ENCODE measurements at places on chromosomes 1 and 21.
A peak's percentile ranks its signal among the peaks of the same experiment; 100 is the strongest.

DNA sequence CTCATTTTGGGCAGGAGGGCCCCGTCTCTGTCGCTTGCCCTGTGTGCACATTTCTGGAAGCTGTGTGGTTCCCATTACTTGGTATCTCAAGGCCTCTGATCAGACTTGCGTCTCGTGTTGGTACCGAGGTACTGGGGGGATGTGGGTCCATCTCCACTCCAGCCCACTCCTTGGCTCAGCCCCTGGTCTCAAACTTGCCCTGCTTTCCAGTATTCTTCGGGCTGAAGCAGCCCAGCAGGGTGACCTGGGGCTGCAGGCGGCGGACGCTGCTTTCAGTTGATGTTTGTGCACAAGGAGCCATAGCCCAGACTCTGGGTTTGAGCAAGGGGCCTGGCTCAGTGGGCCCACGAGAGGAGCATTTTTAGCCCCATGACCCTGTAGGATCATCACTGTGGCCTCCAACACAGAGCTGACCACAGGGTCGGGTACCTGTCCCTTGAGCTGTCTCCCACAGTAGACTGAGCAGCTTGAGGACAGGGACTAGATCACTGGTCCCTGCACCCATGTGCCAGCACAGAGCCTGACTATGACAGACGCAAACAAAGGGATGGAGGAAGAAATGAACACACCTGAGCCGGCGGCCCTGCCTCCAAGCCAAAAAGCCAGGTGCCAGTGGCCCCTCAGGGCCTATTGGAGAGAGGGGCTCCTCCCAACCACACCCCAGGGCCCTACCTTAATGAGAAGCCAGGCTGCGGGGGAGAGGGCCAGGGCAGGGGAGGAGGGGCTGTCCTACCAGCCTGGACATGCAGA, 46.8 kb downstream of the CHD5 start:
- DNase-seq = no peak

DNA sequence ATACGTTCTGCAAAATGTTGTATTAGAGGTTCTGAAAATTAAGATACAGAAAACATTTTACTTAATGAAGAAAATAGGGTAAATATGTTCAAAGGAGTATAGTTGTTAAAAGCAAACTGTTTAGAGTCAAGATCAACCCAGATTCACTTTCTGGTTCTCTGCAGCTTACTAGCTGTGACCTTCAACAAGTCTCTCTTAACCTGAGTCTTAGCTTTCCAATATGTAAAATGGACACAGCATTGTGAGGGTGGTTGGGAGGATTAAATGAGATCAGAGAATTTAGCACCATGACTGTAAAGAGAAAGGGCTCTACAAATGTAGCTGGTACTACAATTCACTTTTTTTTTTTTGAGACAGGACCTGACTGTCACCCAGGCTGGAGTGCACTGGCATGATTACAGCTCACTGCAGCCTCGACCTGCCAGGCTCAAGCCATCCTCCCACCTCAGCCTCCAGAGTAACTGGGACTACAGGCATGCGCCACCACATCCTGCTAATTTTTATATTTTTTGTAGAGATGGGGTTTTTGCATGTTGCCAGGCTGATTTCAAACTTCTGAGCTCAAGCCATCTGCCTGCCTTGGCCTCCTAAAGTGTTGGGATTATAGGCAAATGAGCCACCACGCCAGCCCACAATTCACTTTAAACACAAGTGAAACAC, 43.9 kb downstream of the ATP1A1 start:
- no peak for DNase-seq

DNA sequence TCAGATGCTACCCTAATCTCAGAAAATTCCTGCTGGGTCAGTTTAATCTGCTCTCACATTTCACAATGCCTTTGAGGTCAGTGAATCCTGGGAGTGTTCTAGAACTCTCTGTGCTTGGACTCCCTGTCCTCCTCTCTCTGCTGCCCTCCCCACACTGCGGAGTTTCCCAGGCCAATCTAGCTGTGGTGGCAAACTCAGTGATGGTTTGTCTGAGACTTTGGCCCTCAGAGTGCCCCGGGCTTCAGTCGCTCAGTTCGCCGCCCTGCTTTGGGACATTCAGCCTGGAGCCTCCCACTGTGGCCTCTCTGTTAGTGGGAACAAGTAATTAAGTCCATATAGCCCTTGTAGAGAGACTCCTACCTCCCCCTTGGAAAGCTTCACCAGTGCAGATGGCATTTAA, 7.1 kb downstream of the C1orf226 start:
- DNase-seq = no peak

- no peak for DNase-seq
Observed at GRCh38 chr1:77906019-77906545, 17.7 kb downstream of the NEXN start.

GRCh38 chr1:3312898-3313575, 141.4 kb upstream of the ARHGEF16 start:
- DNase-seq = peak; percentile 70

DNA sequence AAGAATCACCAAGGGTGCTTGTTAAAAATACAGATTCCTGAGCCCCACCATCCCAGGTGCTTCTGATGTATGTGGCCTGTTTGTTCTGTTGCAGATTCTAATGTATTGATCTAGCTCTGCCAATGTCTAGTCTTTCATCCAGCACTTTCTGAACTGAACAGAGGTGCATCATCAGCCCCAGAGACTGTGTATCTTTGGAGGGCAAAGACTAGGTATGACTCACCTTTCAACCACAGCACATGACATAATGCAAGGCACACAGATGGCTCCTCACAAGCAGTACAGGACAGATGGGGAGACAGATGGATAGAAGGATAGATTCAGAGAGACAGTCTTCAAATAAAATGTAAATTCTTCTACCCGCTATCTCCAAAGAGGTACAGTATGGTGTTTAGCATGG, 32.3 kb downstream of the CD58 start:
- no peak for DNase-seq
